BJ (cell line): ENCODE measurements at places on chromosomes 6 and 20.

GRCh38 chr6:137202078-137202477 lies 17.1 kb downstream of the IFNGR1 start:
- no peak for DNase-seq

DNA sequence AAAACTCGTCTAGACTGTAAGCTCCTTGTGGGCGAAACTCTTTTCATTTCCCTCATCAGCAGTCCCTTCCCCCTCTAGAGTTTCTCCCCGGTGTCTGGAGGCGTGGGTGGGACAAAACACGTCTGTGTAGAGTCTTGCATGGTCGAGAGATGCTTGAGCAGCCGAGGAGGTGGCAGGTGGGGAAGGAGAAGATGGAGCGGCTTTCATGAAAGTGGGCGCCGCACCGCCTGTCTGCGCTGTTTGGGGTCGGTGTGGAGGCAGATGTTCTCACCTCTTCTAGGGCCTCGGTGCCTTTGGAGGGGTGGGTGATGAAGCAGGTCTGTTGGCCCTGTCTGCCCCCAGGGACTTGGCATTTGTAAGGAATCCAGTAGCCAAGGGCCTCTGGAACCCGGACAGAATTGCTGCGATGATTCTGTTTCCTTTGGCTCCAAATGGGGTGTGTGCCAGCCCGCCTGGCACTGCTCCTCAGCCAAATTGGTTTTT lies 1.2 kb downstream of the BRPF3 start:
- DNase-seq, result no peak

DNA sequence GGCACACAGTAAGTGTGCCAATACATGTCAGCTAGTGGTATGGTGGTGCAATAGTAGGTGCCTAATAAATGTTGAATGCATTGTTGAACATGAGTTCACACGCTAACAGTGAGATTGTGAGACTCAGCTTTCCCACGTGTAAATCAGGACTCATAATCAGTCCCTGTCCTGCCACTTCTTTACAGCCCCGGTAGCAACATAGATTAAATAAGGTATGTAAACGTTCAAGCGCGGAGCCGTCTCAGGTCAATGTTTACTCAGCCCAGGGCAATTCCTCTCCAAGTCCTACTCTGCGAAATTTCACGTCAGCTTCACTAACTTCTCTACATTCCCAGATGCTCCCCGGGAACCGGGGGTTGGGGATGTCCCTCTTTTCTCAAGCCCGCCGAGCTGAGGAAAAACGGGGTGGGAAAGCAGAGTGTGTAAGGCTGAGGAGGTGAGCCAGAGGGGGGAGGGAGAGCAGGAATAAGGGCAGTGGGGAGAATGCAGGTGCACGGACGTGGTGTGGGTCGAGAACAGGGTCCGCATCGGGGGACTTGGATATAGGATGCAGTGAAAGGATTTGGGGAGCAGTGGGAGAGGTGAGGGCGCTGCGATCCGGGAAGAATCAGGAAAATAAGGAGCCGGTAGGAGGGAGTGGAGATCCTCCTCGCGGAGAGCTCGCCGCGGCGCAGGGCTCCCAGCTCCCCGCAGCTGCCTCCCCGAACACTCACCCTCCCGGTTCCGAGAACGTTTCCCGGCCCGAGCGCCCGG lies 544 bp upstream of the TP53INP2 start:
- DNase-seq, result no peak

GRCh38 chr6:44785130-44785529 lies 397.6 kb downstream of the CDC5L start:
- DNase-seq, result no peak

DNA sequence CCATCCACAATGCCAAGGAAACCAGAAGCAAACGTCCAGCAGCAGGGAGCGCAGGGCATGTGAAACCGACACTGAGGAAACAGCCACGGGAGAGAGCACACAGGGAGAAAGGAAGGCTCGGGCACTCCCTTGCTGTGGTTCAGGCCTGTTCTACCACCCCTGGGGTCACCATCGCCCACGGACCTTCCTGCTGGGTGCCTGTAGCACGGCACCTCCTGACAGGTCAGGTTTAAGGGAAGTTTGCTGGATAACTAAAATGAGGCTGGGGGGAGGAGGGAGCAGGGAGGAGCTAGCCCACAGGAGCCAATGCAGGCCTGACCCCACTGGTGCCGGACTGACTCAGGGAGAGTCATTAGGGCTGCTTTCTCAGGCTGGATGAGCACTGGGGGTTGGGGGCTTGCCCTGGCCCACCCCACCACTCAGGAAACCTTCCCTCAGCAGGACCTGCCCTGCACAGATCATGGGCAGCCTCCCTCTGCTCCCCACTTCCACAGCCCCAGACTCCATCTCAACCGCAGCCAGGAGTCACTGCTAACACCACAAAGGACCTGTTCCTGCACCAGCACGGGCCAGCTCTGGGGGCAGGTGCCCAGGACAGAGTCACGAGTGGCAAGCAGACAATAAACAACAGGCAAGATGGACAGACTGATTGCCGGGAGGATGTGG lies 2.3 kb downstream of the UCKL1 start:
- DNase-seq, result no peak

GRCh38 chr6:159117046-159117445 lies 52.2 kb upstream of the FNDC1 start:
- DNase-seq, result peak; percentile 36

DNA sequence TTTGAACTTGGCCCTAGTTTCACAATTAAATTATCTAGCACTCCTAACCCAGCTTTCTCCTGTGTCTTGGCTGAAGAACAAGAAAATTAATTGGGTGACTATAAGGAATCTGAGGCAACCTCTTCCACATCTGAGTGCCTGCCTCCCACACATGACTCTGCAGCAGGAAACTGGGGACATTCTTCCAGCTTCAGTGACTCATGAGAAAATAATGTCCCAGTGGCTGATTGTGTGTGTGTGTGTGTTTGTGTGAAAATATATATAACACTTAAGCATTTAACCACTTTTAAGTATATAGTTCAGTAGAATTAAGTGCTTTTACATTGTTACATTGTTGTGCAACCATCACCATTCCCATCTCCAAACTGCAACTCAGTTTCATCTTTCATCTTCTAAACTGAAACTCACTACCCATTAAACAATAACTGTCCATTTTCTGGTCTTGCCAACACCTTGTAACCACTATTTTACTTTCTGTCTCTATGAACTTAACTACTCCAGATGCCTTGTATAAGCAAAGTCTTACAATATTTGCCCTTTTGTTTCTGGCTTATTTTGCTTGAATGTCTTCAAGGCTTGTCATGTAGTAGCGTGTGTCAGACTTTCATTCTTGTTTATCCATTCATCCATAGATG lies 8.7 kb downstream of the TRIM38 start:
- DNase-seq, result peak; percentile 86

GRCh38 chr6:157013649-157014304 lies 236.6 kb downstream of the ARID1B start:
- no peak for DNase-seq

DNA sequence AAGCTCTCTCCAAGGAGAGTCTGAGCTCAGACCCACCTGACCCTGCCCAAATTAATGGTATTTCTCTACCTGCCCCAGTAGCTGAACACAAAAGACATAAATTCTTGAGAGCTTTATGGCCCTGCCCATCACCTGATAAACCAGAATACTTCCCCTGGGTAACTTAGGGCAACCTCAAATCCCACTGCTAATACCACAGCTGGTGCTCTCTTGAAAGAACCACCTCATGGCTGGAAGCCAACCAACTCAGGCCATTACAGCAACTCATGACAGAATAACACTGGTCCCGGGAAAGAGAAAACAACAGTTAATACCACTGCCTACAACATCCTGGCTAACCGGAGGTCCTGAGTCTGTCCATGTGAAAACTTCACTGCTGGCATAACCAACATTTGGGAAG lies 328.6 kb downstream of the NKAIN2 start:
- no peak for DNase-seq

DNA sequence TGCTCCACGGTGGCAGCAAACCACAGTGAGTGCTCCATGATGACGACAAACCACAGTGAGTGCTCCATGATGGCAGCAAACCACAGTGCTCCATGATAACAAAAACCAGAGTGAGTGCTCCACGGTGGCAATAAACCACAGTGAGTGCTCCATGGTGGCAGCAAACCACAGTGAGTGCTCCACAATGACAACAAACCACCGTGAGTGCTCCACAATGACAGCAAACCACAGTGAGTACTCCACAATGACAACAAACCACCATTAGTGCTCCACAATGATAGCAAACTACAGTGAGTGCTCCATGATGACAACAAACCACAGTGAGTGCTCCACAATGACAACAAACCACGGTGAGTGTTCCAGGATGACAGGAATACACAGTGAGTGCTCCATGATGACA lies 36.0 kb upstream of the LRFN2 start:
- DNase-seq, result no peak

GRCh38 chr6:156720691-156721685 lies 56.2 kb upstream of the ARID1B start:
- no peak for DNase-seq

DNA sequence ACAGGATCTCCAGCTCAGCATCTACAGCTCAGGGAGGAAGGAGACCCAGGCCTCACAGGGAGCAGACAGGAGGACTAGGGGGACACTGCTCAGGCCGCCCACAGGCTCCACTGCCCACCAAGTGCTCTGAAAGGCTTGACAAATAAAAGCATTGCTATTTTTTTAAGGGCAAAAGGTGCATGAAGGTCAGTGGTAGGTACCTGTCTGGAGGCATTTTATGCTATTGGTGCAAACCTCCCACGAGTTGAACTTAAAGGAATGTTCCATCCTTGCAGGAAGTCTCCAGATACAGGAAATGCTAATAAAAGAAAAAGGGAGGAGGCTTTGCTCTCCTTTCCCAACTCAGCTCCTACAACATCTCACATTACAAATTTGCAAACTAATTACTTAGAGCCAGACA lies 228.1 kb downstream of the FOXC1 start:
- no peak for DNase-seq

DNA sequence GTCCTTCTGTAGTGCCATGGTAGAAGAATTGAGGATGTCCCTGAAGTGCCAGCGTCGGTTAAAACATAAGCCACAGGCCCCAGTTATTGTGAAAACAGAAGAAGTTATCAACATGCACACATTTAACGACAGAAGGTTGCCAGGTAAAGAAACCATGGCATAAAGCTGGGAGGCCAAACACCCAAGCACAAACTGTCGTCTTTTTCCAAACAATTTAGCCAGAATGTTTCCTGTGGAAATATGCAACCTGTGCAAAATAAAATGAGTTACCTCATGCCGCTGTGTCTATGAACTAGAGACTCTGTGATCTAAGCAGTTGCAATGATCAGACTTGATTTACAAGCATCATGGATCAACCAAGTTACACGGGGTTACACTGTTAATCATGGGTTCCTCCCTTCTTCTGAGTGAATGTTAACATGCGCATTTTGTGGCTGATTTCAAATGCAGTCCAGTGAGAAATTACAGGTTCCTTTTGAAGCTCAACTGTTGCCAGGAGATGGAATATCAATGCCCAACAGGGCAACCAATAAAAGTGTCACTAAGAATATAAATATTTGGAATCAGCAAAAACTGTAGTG lies 674.9 kb downstream of the GRIK2 start:
- DNase-seq, result no peak

DNA sequence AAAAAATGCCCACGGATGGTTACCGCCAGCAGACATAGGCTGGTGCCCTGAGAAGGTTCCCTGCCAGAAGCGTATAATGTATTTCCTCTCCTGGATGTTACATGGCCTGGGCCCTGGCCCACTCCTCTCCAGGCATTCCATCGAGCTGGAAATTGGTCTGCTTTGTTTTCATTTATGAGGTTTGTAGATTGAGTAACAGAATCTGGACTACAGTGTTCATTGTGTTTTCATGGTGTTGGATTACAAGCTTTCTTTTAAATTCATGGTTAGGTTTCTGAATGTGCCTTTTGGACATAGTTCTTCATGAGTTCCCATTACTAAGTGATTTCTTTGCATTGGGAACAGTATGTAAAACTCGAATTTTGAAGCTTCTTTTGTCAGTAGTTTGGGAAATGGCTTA lies 6.4 kb downstream of the TIAM2 start:
- DNase-seq, result no peak

DNA sequence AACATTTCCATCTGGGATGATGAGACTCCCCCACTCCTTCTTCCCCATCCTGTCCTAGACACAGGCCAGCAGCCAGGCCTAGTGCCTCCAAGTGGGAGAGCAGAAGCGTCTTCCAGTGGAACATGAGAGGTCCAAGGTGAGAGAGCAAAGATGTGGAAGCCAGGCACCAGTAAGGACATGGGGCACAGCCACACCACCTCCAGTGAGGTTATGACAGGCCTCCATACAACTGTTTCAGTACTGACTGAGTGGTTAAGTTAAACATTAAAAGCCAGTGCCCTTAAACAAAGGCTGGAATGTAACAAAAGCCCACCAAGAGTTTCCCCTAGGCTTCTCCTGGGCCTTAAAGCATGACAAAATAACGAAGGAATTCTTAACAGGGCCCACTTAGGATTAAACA lies 5.3 kb downstream of the ZBTB24 start:
- no peak for DNase-seq

- no peak for DNase-seq
Measured at GRCh38 chr6:34084591-34085290, 61.1 kb downstream of the GRM4 start.

DNA sequence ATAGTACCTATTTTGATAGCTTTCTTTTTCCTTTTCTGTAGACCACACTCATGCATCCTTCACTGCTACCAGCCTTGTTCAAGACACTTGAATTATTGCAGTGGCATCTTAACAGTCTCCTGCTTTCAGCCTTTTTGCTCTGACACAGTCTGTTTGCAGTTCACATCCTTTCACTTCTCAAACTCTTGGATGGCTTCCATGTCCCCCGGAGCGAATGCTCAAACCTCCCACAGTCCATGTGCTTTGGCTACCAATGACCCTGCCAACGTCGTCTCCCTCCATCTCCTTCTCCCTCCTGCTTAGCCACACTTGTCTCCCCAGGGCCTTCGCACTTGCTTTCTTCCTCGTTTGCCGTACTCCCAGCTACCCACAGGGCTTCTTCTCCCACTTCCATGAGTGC lies 270.0 kb upstream of the ZFP64 start:
- no peak for DNase-seq

DNA sequence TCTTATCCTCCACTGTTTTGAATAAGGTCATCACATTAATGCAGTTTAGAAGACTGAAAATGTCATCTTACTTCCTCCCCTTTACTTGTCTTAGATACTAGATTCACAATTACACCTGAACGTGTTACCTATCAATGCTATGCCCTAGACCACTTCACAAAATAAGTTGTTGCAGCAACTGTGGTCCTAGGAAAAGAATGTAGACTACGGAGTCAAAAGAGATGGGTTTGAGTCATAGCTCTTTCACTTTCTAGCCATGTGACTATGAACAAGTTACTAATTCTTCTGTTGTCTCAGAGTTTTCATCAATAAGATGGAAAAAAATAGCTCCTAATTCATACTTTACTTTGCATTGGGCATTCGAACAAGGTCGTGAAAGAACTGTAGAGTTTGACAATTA lies 164.3 kb upstream of the PREP start:
- DNase-seq, result no peak

GRCh38 chr6:13762611-13763441 lies 51.2 kb upstream of the RANBP9 start:
- DNase-seq, result peak; percentile 85

- no peak for DNase-seq
Measured at GRCh38 chr6:95866732-95867131, 149.0 kb upstream of the FUT9 start.

GRCh38 chr6:137903933-137904821 lies 37.1 kb downstream of the TNFAIP3 start:
- DNase-seq, result no peak
